ENCODE measurements at places on chromosomes 7 and 10. TPM values are rescaled to one million over a fixed set of nuclear protein-coding genes. Genes with fewer than 3 reads are reported as not detected.

Gene ADK
- 33.3 TPM for polyA plus RNA-seq

Gene NKX2-3
- polyA plus RNA-seq = 0.48 TPM

Gene COL13A1
- polyA plus RNA-seq = 12.6 TPM

Gene OR2A12
- polyA plus RNA-seq = 0.05 TPM

Gene UPK3B
- not detected for polyA plus RNA-seq

Gene MTPN
- polyA plus RNA-seq = 105 TPM

Gene CFAP69
- polyA plus RNA-seq = 2.7 TPM

Gene WIPF3
- 20.8 TPM for polyA plus RNA-seq

Gene TMEM184A
- polyA plus RNA-seq = 0.56 TPM

Gene TMEM236
- 0.40 TPM for polyA plus RNA-seq

Gene INMT
- polyA plus RNA-seq = 6.5 TPM

Gene OGA
- 77.0 TPM for polyA plus RNA-seq

Gene HIP1
- 19.1 TPM for polyA plus RNA-seq

Gene CPEB3
- 2.4 TPM for polyA plus RNA-seq

Gene ETV1
- 12.4 TPM for polyA plus RNA-seq

Gene PPIA
- 883 TPM for polyA plus RNA-seq

- no peak for DNase-seq
Measured at GRCh38 chr10:124904796-124905195, 37.1 kb upstream of the ZRANB1 start.

GRCh38 chr10:100782461-100783244 is 37.3 kb downstream of the PAX2 start:
- no peak for DNase-seq

DNA sequence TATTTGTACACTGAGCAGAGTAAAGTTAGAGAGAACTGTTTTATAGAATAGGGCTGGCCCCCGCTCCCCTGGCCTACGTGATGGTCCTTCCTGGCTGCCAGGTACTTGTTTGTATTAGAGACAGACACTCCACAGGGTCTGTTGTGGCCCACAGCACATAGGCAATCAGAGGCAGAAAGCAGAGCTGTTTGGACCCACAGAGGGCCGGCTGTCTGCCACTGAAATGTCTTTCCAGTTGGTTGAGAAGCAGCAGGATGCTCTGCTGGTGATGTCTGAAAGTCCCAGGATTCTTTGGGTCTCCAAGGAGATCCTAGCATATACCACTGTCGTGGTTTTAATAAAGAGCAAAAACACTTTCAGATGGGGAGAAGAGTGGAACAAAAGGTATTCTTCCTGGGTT is 5.2 kb downstream of the STN1 start:
- DNase-seq = no peak

DNA sequence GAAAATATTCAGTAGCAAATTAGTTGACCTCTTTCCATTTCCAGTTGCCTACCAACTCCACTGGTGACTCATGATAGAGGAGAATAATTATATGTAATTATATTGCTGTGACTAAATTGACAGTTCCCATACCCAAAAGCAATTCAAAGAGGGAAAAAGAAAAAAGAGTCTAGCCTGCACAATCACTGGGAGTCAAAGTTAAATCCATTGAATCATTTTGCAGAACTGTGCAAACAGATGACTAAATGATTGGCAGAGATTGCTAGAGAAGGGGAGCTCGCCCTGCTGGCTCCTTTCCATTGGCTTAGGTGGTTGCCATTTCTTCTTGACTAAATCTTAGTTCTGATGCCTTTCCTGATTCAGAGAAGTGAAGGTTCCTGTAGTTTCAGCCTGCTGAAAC is 1228.6 kb upstream of the SORCS1 start:
- no peak for DNase-seq

- DNase-seq = peak; percentile 34
Measured at GRCh38 chr10:126336801-126337200, 51.5 kb downstream of the ADAM12 start.

GRCh38 chr10:122495406-122496340 is 34.3 kb downstream of the HTRA1 start:
- no peak for DNase-seq

DNA sequence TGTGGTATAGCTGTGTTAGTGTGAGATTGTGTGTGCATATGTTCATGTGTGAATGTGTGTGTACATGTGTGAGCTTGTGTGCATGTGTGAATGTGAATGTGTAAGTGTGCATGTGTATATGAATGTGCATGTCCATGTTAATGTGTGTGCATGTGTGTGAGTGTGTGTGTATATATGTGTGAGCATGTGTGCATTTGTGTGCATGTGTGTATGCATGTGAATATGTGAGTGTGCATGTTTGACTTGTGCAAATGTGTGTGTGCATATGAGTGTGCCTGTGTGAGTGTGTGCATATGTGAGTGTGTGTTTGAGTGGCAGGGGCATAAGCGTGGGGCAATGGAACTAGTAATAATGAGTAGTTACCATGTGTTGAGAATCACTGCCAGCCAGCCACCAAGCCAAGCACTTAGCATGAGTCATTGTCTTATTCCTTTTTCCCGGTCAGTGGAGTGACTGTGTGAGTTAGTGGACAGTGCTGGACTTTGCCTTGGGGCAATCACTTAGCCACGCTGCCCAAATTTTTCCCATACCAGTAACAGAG is 46.3 kb upstream of the SHH start:
- DNase-seq = no peak

DNA sequence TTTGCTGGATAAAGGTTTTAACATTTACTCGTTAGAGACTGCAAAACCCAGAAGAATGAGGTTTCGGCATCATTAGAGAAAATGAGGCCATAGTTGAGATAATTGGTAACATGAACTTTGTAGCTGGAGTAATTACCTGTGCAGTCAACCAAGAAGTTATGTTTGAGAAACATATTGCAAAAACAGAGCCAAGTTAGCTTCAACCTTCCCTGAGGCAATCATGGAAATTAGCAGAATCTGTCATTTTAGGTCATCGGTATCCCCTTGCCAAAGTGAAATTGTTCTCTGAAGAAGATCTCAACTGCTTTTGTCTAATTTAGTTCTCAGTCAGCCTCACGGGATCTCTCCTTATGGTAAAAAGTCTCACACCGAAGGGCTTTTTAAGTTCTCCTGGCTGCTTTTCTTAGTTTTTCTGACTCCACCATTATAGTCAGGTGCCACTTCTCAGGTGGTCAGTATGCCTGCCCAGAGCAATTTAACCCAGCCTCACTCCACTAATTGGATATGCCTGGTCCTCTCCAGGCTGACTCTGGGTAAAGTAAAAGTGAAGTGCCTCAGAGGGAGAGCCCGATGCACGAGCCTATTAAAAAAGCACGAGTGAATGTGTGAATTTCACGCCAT is 52.5 kb downstream of the NRCAM start:
- DNase-seq = no peak

GRCh38 chr7:150471886-150472285 is 21.5 kb downstream of the GIMAP8 start:
- DNase-seq = no peak

DNA sequence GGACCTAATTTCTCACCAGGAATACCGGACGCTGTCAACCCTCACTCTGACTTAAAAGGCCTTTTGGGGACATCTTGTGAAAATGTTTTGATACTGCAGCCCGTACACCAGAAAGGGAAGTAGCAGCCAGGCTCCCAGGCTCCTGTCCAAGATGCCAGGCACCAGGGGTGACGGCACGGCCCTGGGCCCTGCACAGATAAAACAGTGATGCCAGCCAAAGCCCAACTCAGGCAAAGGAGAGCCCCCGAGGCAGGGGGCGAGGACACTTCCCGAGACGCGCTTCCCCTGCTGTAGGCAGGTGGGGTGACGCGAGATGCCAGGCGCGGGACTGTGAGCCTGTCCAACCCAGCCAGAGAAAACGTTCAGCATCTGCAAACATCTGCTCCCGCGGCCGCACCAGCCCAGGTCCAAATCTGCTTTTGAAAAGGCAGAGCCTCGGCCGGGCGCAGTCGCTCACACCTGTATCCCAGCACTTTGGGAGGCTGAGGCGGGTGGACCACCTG is 15.7 kb downstream of the ZFAND2A start:
- peak; percentile 39 for DNase-seq

- DNase-seq = no peak
Measured at GRCh38 chr7:134539380-134540004, 9.4 kb upstream of the AKR1B15 start.

DNA sequence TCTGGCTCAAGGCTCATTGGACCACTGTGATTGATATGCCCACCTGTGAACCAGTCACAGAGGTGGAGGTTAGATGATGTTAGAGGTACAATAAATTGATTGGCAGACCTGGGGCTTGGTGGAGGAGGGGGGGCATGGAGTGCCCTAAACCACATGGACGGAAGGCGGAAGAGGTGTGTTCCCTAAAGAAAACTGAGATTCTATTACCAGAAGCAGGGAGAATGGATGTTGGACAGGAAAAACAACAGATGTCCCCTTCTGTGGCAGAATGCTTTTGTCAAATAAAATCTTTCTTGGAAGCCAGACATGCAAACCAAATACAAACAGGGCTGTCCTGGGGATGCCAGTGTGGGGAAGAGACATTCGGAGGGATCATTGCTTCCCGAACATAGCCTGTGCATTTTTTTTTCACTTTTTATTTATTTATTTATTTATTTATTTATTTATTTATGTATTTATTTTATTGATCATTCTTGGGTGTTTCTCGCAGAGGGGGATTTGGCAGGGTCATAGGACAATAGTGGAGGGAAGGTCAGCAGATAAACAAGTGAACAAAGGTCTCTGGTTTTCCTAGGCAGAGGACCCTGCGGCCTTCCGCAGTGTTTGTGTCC is 433.9 kb downstream of the RPS24 start:
- DNase-seq = no peak

GRCh38 chr10:99658622-99659030 is 683 bp upstream of the ENTPD7 start:
- no peak for DNase-seq

GRCh38 chr7:129955993-129956543 is 3.3 kb upstream of the UBE2H start:
- no peak for DNase-seq

DNA sequence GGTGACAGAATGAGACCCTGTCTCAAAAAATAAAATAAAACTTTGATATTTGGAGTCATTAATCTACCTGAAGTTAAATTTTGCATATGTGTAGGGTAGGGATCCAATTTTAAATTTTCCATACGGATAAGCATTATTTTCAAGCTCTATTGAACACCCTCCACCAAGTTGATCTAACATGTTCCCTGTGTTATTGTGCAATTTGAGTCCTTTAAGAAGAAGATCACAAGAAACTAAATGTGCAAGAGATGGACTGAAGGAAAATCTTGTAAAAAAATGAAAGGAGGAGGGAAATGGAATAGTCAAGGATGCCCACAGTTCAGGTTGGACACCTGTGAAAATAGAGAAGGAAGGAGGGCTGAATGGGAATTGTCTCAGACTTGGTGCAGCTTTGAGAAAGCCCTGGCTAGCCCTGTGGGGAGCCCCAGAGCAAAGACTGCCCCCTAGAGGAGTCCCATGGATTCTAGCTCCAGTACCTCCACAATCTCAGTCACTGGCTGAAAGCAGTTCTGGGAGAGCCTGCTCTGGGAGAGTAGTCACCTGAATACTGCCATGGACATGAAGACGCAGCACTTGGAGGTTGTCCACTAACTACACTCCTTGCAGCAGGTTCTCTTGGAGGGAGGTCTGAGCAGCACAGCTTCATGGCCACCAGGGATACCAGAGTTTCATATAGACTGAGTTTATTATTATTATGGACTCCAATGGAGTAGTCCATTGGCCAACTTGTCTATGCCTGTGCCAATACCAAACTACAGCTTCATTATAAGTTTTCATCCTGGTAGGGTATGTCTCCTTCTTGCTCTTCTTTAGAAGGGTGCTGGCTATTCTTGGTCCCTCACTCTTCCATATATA is 5.7 kb upstream of the TIAL1 start:
- DNase-seq = no peak

DNA sequence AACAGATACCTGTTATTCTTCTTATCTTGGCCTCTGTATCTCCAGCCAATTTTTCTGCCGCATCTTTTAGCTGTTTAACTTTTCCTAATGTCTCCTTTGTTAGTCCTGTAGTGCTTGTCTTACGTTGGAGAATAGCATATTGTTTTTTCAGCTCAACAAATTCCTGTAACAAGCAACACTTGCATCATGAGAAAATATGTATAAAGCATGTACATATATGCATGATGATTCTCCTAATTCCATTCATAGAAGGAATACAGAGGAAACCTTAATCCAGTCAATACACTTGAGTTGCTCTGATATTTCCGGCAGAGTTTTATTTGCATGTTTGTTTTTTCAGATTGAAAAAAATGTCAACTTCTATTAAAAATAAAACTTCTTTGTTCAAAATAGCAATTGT is 26.1 kb upstream of the LAMB1 start:
- DNase-seq = no peak

- peak; percentile 82 for DNase-seq
Measured at GRCh38 chr7:44087911-44088838, 5.8 kb upstream of the POLM start.

DNA sequence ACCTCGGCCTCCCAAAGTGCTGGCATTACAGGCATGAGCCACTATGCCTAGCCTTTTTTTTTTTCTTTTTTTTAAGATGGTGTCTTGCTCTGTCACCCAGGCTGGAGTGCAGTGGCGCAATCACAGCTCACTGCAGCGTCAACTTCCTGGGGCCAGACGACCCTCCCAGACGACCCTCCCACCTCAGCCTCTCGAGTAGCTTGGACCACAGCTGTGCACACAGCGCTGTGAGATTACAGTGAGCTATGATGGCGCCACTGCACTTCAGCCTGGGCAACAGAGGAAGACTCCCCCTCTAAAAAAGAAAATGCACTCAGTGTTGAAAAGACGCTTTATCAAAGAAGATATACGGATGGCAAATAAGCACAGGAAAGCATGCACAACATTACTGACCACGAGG is 16.5 kb upstream of the WIPI2 start:
- no peak for DNase-seq

- DNase-seq = no peak
Measured at GRCh38 chr10:132193907-132194552, 7.3 kb downstream of the DPYSL4 start.

- DNase-seq = no peak
Measured at GRCh38 chr7:70334871-70335270, 736.6 kb downstream of the AUTS2 start.

GRCh38 chr7:39197831-39198230 is 220.1 kb downstream of the POU6F2 start:
- DNase-seq = no peak

- DNase-seq = no peak
Measured at GRCh38 chr10:74799721-74800221, 26.6 kb upstream of the KAT6B start.

- DNase-seq = no peak
Measured at GRCh38 chr7:118053353-118053752, 130.6 kb upstream of the LSM8 start.

- DNase-seq = peak; percentile 84
Measured at GRCh38 chr10:51896849-51897248, 197.5 kb upstream of the CSTF2T start.

DNA sequence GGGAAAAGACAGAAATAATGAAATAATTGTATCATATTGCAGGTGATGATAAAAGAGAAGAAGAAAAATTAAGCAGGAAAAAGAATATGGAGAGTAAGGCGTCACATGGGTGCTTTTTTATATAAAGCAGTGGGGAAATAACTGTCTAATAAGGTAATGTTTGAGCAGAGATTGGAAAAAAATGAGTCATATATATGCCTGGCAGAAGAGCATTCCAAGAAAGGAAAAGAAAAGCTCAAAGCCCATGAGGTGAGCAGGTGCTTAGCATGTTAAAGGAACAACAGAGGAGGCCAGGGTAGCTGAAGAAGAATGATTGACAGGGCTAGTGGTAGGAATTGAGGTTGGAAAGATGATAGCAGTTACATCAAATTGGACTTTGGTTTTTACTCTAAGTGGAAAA is 739.5 kb downstream of the SORCS1 start:
- DNase-seq = no peak
